ENCODE measurements at places on chromosomes 4 and X.

DNA sequence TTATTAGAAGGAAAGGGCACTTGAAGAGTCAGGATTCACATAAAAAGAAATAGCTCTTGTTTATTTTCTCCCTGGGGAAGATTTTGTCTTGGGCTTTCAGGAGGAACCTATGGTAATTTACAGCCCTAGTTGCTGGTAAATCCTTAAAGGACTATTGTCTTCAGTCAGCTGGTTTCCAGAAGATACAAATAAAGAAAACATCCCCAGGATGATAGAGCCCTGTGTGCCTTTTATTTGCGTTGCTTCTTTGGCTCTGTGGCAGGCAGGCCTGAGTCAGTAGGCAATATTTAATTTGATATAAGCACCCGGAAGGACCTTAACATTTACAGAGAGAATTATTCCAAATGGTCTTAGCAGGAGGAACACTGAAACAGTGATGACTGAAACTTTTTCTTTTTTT lies 131.0 kb upstream of the SLC34A2 start:
- no peak for DNase-seq

GRCh38 chrX:1493877-1494510 lies 41.3 kb upstream of the ASMTL start:
- DNase-seq = no peak

DNA sequence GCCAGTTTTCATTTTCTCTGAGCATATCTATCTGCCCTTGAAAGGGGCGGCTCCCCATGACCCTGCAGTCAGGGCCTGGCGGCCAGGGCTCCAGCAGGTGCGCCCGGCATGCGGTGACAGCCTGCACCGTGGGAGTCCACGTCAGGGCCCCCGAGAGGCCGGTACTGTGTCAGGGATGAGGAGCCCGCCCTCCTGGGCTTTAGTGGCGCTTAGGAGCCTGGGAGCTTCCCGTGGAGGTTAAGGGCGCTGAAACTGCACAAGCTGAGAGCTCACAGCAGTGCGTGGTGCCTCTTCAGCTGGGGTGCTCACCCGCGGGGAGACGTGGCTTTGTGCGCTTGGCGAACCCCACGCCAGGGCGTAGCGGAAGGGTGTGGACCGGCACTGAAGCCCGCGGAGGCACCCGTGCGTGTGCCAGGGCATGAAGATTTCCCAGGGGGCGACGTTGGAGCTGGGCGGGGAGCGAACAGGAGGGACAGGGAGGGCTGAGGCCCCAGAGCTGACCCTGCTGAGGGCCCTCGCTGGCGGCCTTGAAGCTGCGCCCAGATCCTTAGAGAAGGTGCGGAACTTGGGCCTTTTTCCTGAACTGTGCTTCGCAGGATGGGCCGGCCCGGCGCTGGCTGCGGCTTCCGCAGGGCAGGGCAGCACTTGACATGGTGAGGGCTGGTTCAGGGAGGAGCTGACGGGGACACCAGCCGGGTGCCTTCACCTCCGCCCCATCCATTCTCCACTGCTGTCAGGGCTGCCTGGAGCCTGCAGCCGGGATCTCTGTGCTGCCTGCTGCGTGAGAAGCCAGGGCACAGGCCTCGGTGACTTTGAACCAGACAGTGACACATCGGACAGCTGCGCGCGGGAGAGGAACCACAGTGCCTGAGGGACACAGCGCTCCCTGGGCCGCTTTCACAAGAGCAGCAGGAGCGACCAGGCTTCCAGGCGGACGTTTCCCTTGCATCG lies 32.9 kb downstream of the HTT-AS start:
- no peak for DNase-seq

- no peak for DNase-seq
These were observed 69.1 kb downstream of the TET2 start for GRCh38 chr4:105215609-105216313.

- DNase-seq = no peak
These were observed 15.2 kb downstream of the RGS12 start for GRCh38 chr4:3307891-3308575.

- DNase-seq = no peak
These were observed 201.2 kb upstream of the DIPK2B start for GRCh38 chrX:45401923-45402322.

DNA sequence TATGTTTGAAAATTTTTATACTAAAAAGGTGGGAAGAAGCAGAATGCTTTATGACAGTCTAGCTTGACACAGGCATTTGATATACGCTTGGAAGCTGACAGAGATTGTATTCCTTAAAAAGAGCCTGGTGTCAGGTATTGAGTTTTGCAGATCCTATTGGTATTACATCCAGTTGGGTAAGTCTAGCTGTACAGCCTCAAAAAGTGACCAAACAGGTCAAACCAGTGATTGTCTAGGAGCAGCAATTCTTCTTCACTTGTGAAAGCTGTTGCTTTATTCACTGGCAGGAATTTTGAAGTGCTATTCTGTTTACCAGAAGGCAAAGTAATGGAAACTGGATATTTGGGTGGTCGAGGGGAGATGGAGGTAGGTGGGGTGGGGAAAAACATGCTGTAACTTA lies 77.5 kb downstream of the UCHL1 start:
- no peak for DNase-seq

DNA sequence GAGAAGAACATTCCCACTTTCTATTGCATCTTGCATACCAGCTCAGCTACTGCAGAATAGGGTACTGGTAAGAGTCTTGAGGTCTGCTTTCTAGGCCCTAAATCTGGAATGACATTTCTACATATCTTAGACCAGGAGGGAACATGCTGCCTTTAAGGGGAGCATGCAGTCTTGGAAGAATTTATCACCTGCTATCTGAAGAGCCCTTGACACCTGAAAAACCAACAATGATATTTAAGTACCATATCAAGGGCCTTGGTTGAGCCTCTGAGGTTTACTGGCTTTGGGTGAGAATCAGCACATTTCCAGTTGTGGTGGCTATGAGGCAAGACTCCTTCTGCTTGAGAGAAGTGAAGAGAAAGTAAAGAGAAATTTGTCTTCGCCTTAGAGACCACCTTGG lies 436.8 kb upstream of the SPANXN1 start:
- DNase-seq = no peak

DNA sequence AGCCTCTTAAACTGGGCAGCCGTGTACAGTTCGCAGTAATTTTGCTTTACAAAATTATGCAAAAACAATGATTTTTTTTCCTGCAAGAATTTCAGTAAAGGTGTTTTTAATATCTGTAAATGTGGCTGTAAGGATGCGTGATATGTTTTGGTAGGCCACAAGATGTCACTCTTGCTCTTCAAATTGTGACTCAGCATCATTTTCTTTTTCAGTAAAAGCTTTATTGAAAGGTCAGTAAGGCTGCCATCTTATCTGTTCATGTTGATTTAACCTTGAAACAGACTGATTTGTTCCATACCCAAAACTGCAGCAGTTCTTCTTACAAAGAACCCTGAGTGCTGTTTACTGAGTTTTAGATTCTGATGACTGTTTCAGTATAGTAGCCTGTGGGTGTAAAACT lies 39.9 kb downstream of the TXLNG start:
- no peak for DNase-seq

DNA sequence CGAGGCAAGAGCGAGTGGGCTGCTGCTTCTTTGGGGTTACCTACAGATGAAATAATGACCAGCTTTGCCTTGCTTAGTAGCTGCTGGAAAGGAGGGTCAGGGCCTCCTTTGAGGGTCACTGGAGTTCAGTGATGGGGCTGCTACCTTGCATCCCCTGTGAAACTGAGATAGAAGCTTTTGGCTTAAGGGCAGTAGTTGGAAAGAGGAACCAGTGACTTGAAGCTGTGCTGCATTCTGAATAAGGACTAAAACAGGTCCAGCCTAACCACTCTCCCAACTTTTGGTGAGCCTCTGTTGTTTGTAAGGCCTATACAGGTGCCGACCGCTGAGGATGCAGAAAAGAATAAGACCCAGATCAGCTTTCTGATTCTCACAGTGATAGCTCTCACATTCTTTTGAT lies 41.2 kb downstream of the RASL11B start:
- no peak for DNase-seq

DNA sequence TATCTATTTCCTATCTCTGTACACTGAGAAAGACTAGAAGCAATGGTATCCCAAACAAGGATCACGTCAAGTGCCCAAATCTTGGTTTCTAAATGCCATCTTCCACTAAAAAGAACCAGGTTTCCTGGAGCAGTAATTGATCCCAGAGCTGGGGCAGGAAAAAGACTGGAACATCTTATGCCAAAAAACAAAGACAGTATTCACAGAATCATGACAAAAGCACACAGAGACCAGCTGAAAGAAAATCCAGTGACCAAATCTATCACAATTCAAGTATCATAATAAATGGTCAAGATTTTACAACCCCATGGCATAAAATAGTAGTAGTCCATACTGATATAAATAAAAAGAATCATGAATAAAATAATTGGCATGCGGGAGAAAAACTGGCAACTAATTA lies 44.9 kb downstream of the CENPC start:
- no peak for DNase-seq

- DNase-seq = no peak
These were observed 1986.7 kb downstream of the PCDH7 start for GRCh38 chr4:32706893-32707292.

DNA sequence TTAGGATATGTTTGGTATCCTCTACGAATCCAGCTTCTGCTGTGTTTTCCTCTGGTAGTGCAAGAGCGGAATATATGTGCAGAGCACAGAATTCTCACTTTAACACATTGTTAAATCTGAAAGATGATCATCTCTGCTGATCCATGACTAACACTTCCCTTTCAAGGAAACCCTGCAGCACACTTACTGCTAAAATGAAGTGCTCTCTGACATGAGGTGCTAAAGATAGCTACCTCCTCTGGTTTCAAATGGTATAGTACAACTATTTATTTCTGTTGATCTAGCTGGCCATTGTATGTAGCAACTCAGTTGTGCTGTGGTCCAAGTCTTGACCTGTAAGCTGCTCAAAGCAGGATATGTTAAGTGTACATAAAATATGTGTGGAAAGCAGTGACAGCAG lies 162.4 kb upstream of the FMR1 start:
- DNase-seq = no peak

DNA sequence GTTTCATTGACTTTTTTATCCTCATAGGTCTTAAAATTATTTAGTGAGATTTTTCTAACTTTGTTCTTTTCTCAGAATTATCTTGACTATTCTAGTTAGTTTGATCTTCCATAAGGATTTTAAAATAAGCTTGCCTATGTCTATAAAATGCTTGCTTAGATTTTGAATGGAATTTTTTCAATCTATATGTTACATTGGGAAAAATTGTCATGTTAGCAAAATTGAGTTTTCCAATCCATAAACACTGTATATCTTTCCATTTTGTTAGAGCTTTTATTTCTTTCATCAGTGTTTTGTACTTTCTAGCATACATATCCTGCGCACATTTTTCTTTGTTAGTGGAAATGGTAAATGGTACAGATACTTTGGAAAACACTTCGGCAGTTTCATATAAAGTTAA lies 312.9 kb downstream of the PDHA2 start:
- DNase-seq = no peak

- DNase-seq = no peak
These were observed 32.4 kb upstream of the CD99 start for GRCh38 chrX:2658585-2659292.

- DNase-seq = no peak
These were observed 57.9 kb upstream of the PLS3 start for GRCh38 chrX:115503099-115503498.

- no peak for DNase-seq
These were observed 289.2 kb downstream of the TENM3 start for GRCh38 chr4:182532441-182532840.

- DNase-seq = peak; percentile 23
These were observed 122.4 kb downstream of the C4orf33 start for GRCh38 chr4:129218360-129218759.

DNA sequence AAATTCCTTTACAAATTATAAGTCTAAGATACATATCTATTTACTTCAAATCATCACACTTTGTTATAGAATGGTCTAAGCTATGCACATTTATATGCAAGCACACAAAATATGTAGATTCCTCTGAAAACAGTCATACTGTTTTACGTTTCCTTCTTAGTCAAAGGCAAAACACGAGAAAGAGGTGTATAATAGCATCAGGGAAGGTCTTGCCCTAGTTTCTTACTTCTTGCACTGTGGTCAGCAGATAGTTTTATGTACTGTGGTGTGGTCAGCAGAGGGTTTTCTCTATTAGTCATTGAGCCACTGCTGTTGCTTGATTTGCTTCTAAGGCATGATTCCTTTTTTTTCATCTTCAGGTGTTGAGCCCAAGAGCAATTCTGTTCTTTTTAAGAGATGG lies 117.7 kb downstream of the ADAM29 start:
- DNase-seq = peak; percentile 80

- DNase-seq = no peak
These were observed 144.1 kb downstream of the DIPK2B start for GRCh38 chrX:45056428-45057145.

DNA sequence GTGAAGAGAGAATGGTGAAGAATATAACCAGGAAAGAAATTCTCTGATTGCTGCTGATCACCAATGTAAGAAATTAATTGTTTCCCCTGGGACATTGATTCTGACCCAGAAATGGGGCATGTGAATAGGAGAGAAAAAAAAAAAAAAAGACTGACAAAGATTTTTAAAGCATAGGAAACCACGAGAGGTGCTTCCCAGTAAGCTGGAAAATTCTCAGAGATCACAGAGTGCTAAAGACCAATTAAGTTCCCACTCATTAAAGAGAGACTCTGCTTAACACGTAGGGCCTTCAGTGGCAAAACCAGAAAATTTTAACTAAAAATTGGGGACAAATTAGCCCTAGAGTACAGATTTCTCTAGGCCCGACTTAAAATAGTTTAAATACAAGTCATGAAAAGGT lies 604.4 kb downstream of the ARAP2 start:
- DNase-seq = no peak

DNA sequence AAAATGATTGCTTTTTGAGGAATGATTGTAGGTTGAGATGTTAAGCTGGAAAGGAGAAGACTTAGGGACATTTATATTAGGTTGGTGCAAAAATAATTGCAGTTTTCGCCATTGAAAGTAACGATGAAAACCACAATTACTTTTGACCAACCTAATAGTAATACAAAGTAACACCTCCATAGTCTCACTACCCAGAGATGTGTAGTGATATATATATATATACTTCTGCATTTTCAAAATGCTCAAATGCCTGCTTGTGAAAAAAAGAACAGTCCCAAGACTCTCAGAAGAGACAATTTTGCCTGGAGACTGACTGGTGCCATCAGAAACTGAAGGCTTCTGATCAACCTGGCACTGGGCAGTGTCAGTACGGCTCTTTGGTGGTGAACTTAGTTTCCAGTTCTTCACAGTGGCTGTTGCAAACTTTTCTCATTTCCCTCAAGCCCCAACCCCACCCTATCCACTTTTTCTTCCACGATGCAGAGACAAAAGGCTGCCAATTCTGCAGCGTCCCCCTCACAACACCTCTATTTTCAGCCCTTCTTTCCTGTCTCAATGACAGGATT lies 35.1 kb upstream of the TAPT1 start:
- DNase-seq = no peak

DNA sequence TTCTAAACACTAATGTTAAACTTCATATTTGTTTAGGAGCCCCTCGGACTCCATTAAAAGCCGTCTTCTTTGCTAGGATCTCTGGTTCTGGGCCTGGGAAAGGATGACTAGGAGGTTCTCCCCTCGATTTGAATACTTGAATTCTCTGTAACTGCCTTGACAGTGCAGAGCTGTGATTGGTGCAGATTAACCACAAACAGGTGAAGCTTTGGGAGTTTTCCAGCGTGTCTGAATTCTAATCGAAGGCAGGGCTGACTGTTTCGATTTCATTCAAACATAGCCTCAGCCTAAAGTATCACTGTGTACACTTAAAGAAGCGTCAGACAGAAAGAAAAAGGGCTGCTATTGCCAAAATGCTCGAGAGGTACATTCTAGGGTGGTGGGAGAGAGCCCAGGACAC lies 29.0 kb downstream of the TFDP3 start:
- no peak for DNase-seq

Data from kidney epithelial cell (primary cell).